ENCODE measurements at places on chromosomes 3 and 15.

- no peak for DNase-seq
Measured at GRCh38 chr3:194396859-194397756, 2.0 kb downstream of the GP5 start.

- DNase-seq: no peak
Measured at GRCh38 chr3:26624209-26624765, 1.7 kb downstream of the LRRC3B start.

- no peak for DNase-seq
Measured at GRCh38 chr15:29532296-29532695, 262.7 kb upstream of the NSMCE3 start.

- no peak for DNase-seq
Measured at GRCh38 chr3:20245781-20246180, 59.8 kb upstream of the SGO1 start.

GRCh38 chr15:67097424-67097823 is 32.0 kb downstream of the SMAD3 start:
- no peak for DNase-seq

GRCh38 chr3:71543371-71544016 is 40.0 kb downstream of the FOXP1 start:
- no peak for DNase-seq

- DNase-seq: peak; percentile 43
Measured at GRCh38 chr15:81152799-81153198, 18.7 kb downstream of the CFAP161 start.

- DNase-seq: no peak
Measured at GRCh38 chr3:155367506-155367905, 74.0 kb upstream of the STRIT1 start.

DNA sequence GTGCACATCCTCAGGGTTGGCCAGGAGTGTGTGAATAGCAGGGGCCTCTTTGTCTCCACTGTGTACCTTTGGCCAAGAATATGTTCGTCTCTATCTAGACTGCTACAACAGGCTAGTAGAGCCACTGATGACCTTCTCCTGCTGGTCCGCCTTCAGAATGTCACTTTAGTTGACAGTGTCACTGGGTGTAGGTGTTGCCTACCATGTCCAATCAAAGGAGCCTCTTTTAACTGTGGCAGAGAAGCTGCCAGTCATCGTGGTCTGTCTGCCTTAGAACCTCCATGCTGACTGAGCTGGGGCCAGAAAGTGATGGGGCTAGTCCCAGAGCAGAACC is 40.1 kb downstream of the OXSR1 start:
- no peak for DNase-seq

DNA sequence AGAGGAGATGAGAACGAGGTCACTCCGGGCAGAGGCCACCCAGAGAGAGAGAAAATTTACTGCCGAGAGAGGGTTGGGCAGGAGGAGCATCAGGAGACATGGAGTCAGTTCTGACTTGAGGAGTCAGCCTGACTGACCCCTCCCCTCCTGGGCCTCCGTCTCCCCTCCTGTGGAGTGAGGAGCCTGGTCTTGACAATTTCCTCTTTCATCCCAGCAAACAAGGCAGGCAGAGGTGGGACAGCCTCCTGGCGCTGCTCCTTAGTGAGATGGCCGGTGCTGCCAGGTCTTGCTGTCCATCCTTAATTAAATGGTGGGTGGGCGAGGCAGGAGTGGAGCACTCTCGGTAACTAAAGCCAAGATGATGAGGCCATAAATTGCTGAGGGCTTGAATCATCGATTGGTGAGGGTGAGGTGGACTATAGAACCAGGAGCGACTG is 60.6 kb downstream of the CYP11A1 start:
- DNase-seq: no peak

DNA sequence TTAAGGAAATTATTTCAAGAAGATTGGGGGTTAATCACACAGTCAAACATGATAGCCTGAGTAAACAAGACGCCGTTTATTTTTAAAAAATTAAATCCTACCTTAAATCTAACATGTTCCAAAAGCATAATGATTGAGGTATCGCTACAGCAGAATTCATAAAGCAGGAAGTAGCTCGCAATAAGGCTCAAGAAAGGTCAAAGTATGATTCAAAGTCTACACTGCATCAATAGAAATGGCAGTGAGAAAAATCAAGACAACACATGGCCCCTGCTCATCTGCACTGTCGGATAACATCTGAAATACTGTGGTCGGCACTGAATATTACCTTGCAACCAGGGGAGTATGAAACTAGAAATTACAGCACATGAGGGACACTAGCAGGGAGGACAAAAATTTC is 93.2 kb downstream of the SMARCC1 start:
- no peak for DNase-seq

DNA sequence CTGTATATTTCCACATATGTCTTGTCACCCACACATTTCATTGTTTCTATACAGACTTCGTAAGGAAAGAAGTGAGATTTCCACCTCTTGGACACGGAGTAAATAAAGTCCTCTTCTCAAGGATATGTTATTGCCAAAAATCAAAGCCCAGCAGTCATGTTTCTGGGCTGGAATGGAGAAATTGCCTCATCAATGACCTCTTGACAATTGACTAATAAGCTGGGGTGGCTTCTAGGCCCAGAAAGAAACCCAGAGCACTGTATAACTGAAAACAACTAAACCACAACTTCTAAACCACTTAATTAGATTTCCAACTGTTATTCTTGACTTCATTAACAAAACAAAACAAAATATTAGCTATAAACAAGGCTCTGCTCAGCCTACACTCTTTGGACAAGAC is 56.4 kb upstream of the SLC24A5 start:
- no peak for DNase-seq

DNA sequence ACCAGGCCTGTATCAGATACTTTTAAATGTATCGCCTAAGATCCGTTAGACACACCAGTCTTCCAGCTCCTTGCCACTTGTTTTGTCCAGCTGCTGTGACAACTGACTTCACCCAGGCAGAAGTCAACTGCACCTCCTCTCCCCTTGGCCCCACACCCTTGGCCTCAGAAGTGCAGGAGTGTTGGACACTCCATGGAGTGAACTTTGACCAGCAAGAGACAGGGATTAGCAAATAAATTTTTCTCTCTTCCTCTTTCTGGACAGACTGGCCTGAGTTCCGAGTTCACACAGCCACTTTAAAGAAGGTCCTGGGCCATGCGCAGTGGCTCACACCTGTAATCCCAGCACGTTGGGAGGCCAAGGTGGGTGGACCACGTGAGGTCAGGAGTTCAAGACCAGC is 2.9 kb upstream of the CLN6 start:
- no peak for DNase-seq

DNA sequence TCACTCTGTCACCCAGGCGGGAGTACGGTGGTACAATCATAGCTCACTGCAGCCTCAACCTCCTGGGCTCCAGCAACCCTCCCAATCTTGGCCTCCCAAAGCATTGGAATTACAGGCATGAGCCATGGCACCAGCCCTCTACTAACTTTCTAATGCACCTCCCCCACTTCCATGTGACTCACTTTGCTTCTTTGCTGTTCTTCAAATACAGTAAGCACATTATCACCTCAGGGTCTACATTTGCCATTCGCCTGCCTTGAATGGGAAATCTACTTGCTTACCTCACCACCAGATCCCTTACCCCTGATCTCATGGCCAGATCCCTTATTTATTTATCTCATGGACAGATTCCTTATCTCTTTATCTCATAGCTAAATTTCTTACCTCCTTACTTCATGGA is 235.3 kb downstream of the KCNMB2 start:
- no peak for DNase-seq

GRCh38 chr3:108834551-108834950 is 12.0 kb downstream of the TRAT1 start:
- no peak for DNase-seq

- DNase-seq: no peak
Measured at GRCh38 chr3:24017305-24017704, 72.2 kb downstream of the NR1D2 start.

DNA sequence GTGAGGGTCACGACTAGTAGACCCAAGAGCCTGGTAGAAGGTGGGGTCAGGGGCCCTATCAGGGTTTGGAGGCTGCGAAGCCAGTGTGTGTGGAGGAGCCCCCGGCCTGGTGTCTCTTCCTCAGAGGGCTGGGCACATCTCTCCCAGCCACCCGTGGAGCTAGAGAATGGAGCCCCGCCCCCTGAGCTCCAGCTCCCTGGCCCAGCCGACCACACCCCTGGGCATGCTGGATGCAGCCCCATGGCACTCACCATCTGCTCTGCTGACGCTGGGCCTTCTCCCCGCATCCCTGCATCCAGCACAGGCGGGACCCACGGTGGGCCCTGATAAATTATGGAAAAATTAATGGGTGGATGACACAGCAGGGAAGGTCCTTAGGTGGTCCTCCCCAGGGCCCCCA is 17.5 kb downstream of the ANKRD63 start:
- DNase-seq: no peak

DNA sequence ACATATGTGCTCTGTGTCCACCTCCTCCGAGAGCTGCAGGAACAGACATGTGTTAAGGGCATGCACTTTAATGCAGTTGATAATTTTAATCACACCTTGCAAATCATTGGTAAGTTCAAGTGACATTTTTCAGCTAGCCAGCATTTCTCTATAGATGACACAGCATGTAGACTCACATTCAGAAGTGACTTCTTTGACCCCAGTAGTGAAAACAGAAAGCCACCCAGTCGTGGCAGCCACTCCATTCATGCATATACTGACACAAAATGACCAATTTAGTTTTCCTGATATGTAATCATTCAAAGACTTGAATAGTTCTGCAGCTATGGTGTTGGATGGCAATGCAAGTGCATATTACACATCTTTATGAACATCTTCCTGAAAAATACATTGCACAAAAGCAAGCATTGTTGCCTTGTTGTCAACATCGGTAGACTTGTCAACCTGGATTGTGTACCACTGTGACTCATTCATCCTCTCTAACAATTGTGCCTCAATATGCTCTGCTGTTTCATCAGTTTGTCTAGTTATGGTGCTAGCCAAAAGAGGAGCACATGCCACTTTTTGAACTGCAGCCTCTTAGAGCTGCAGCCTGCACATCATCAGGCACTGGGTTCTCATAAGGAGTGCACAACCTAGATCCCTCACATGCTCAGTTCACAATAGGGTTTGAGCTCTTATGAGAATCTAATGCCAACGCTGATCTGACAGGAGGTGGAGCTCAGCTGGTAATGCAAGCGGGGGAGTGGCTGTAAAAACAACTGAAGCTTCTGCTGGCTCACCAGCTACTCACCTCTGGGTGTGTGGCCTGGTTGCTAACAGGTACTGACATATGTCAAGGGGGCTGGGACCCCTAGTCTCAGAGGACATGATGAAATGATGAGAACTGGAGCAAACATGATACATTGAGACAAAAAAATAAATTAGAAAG is 622.0 kb downstream of the PYDC2 start:
- DNase-seq: no peak

DNA sequence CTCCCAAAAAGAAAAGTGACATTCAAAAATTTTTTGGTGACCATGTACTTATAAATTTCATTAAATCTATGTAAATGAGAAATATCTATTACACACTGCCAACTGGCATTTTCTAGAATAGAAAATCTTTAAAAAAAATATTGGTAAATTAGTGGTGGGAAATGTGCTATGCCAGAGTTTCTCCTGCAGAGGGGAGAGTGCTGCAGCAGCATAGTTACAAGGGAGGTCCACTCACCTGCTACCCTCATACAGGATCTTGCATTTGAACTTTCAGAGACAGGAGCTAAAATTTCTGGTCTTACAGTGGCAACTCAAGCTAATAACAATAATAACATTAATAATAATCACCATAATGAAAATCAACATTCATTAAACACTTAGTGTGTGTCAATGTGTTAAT is 459.6 kb downstream of the NSUN3 start:
- no peak for DNase-seq

- DNase-seq: no peak
Measured at GRCh38 chr3:30103186-30103585, 503.2 kb upstream of the TGFBR2 start.

DNA sequence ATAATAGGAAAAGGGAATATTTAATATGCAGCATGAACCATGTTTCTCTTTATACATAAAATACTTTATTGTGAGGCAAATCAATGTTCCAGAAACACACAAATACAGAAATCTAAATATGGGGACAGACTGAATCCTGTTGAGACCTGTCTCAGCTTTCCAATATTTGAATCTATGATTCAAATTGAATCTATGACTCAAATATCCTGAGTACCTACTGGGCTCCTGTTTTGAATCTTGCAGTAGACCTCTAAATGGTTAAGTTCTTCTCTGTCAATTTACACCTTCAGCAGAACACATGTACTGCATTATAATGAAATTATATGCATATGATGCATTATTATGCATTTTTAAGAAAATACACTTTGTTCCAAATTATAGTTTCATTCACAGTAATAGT is 143.2 kb upstream of the PLXND1 start:
- no peak for DNase-seq

- DNase-seq: no peak
Measured at GRCh38 chr3:100107221-100107814, 7.0 kb downstream of the FILIP1L start.

DNA sequence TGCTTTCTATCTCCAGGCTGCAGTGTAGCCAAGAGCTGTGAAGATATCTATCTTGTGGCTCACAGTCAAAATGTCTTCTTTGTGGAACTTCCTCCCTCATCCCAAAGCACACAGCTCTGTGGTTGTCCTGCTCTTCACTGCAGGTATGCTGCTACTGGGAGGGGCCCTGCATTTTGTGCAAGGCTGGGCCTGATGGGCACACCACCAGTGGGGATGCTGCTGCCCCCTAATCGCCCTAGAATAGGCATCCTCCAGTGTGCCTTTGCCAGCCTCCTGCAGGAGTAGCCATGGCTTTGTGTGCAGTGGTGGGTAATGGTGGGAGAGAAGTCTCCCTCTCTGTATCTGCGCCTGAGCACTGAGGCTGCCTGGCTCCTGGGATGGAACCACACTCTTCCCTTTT is 297.3 kb downstream of the DOCK3 start:
- DNase-seq: no peak

DNA sequence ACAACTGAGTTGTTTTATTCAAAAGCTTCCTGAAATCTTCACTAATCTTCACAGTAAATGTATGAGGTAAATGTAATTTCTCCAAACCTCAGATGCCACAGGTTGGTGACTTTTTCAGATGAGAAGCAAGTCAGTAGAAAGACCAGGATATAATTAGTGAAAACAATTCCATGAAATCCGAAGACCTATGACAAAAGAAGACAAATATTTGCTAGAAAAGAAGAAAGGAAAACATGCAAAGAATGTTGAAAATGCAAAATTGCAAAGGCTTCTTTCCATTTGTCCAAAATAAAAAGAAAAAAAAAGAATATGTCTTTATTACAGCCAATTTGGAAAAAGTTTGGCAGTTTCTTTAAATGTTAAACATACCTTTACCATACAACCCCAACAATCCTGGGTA is 88.3 kb upstream of the MYRIP start:
- no peak for DNase-seq

DNA sequence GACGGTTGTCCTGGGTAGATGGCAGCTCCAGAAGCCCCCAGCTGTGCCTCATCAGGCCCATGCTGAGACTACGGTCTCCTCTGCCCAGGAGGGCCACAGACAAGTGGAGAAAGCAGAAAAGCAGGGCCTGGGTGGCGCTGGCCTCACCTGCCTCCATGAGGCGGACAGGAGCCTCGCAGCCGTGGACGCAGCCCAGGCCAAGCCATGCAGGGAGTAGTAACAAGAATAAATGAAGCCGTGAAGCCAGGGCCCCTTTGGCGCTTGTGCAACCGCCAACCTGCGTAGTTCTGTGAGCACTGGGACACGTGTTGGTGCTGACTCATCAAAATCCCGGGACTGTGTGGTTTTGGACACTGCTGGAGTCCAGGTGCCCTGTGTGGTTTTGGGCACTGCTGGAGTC is 12.3 kb upstream of the MUC4 start:
- DNase-seq: no peak
